ENCODE measurements at places on chromosomes 2 and 18.

DNA sequence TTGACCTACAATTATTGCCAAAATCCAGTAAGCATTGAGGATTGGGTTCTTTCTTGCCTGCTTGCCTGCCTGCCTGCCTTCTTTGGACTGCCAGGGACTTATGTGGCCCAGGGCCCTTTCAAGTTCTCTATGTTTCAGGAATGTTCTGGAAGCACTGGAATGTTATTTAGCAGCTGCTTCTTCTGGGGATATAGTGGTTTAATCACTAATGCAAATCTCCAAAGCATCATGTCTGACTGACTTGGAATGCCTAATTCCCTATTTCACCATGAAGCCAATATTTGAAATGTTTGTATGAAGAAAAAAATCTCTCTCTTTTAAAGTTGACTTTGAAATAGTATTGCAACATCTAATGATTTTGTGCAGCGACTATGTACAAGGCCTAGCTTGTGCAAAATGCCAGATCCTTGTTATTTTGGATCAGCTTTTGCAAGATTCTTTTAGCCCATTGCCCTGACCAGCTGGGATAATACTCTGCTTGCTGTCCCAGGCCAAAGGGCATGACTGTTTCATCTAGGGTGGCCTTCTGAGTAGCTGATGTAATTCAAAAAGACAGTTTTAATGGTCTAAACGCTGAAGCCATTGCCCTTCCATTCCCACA, 204.6 kb downstream of the RND3 start:
- DNase-seq: no peak

DNA sequence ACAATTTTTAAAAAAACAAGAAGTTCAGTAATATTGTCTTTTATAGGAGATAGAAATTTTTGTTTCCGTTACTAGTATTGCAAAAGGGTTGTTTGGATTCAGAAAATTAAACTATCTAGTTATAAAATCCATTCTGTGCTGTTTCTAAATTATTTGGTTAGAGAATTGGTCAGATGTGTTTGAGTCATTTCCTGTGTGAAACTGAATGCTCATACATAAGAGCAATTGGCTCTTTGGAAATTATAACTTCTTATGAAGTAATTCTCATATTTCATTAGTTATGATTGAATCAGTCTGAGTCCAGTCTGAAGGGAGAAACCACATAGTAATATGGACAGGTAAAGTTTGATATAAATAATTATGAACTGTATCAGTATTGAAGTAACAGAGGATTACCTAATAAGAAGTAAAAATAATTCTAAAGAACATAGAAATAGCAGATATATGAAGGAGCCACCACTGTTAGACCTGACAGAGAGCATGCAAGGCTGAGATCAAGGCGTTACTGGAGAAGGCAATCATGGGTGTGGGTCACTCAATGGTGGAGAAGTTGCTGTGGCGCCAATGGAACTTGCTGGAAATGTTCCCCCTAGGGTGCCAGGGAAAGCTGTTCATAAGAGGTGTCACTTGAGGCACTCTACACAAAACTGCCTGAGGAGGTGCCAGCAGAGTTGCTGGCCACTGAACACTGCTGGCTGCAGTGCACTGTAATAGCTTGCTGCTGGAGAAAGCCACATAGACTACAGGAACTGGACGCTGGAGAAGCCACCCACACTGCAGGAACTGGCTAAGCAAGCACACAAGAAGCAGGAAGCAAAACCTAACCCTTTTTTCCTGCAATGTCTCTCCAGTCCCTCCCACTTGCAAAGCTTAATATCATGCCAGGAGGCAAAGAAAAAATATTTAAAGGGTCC, 18.0 kb upstream of the FAP start:
- no peak for DNase-seq

DNA sequence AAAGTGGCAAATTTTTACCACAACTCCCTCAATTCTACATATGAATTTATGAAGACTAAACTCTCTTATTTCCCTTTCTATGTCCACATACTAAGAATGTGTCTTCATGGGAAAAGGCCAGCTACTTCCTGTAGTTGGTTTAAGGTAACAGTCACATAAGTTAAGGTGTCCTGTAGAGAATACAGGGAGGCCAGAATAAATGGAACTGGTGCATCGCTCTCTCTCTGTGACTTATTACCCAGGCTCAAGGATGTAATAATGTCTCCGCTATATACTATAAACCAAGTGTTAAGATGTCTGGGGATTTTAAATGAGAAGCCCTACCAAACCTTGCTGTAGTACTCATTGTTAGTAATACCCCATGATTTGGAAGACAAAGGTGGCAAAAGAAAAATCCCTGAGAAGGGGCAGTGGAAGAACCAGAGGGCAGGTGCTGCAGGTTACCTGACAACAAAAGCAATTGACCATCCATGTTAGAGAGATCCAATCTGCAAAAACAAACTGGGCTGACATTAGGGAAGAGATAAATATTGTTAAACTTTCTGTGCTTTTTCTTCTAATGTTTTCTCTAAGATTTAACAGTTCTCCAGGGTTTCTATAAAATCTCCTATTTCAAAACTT, 372.8 kb downstream of the TMX3 start:
- no peak for DNase-seq

DNA sequence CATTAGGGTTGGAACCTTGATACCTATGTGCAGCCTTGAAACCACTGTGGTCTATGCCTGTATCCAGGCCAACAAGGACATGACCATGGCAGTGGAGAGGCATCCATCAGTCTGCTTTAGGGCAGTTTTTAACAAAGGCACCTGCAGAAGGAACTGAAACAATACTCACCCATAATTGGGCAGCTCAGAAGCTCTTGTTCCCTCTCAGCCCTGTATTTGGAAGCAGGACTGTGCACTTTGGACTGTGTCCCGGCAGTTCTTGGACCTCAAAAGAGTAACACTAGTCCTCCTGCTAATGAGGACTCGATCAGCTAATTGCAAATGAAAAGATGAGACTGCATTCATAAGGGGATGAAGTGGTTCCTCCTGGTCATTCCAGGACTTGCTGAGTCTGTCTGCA, 500.2 kb upstream of the TNP1 start:
- no peak for DNase-seq

DNA sequence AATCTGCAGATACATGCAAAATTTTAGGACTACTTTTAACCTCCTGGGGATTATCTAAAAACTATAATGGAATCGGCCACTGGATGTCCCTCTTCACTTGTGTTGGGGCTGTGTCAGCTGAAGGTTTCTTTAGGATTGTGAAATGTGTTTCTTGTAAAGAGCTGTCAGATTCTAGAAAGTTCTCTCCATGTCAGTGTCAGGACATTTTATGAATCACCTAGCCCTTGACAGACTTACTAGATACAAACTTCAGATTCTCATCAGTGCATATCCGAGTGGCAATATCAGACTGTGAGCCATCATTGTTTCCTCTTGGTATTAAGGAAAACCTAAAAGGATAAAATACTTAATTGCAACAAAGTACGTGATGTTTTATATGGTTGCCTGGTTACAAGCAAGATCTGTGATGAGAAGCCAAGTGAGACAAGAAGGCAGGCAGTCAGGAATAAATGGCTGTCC, 107.3 kb downstream of the CPS1 start:
- no peak for DNase-seq

DNA sequence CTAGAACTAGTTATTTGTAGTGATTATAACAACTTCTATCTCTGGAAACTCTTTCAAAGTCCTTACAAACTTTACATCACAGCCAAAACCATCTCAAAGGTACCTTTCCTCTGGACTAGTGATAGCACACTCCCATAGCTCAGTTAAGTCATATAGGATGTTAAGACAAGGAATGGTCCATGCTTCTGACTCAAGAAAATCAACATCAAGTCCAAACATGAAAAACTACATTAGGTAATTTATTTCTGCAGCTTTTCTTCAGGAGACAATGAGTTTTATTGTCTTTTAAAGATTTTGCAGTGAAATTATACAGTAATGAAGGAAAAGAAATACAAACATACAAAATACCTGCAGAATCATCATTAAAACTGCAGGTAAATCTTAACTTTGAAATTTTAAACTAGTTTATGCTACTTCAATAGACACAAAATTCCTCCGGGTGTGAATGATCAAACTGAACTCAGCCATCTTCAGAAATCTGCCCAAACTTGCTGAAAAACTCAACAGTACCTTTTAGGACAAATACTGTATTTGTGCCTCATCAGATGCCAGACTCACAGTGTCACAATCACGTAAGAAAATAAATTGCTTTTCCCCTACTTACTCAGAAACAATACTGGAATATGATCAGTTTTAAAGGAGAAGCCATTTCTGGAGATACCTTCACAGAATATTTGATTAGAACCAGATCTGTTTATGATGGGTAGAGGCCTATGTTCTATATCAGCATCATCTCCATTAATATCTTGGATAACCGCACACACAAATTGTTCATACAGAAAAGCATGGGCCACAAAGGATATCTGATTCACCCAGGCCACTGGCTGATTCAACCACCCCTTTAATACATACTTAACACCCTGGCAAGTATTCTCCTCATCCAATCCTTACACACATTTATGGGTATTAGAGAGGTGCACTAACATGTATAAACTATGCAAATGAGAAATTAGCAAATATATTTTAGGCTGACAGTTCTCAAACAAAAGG, 2.6 kb downstream of the TMEM131 start:
- DNase-seq: no peak

- no peak for DNase-seq
Measured at GRCh38 chr18:37484983-37485834, 80.4 kb downstream of the CELF4 start.

GRCh38 chr2:219028996-219029828, 12.1 kb downstream of the CFAP65 start:
- no peak for DNase-seq

DNA sequence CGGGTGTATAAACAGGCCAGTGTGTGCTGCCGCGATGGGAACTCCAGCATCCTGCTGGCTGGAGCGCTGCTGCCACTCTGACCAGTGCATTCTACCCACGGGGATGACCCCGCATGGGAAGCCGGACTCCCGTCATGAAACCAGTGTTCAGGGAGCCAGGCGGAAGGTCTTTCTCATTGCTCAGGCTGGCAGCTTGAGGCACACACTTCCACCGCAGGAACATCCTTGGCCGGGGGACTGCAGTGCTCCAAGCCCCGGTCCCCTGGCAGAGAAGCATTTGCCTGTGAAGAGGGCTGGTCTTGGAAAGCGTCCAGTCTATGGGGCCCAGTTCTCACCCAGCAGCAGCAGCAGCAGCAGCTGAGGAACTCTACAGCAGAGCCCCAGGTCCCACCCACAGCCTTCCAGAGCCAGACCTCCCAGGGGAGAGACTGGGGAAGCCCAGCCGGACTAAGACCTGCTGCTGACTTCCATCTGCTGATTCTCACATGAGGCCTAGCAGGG, 235.9 kb downstream of the KLHL29 start:
- DNase-seq: no peak

DNA sequence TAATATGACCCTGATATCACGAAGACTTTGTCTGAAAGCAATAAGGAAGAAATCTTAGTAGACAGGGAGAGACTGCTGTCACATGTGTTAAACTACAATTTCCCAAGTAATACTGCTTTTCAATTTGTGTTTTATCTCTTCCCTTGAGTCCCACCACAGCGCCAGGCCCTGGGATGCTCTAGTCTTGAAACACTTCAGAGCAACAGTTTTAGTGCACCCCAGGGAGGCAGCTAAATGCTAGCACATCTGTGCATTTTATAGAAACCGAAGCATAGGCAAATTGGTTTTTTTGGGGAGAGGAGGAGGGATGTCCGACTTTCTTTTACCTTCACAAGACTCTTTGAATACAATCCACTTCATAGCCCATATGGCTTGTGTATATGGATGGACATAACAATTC, 550.0 kb upstream of the SYT4 start:
- DNase-seq: no peak

- DNase-seq: peak; percentile 47
Measured at GRCh38 chr18:79965119-79965902, 868 bp downstream of the HSBP1L1 start.

GRCh38 chr18:37658894-37659293, 93.3 kb upstream of the CELF4 start:
- DNase-seq: no peak

DNA sequence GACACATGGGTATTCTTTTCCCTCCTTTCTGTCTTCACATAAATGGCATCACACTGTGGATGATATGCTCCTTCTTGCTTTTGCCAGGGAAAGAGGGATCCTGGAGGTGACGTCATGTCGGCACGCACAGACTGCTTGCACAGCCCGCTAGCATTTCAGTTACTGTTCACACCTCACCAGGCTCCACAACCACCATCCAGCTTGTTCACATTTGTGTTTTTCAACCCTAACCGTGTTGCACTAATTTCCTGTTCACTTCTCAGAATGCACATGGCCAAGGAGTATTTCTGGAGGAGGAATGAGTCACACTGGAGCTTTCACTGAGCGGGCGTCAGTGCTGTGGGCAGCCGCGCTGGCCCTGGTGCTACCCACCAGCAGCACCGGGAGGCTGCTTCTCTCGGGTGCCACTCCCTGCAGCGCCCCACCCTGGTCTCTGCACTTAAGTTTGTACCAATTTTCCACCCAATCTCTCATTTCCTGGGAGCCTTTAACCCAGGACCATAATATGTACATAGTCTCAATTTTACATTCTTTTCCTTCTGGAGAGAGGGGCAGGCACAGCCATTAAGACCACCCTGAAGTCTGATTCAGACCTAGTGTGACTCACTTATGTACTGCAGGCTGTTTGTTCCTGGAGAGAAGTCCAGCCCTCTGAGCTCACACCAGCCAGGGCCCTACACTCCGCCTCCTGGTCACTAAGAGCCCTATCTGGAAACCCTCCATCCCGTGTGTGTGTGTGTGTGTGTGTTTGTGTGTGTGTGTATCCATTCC, 65.1 kb downstream of the MBP start:
- DNase-seq: peak; percentile 60

DNA sequence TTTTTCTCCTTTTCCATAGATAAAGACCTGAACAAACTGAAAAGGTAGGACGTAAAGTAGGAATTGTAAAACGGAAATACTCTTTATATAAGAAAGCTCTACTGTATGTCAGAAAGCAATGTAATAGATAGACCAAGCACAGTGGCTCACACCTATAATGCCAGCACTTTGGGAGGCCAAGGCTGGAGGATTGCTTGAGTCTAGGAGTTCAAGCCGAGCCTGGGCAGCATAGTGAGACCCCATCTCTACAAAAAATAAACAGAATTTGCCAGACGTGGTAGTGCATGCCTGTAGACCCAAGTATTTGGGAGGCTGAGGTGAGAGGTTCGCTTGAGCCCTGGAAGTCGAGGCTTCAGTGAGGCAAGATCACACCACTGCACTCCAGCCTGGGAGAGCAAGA, 7.6 kb downstream of the ZNF397 start:
- DNase-seq: no peak

GRCh38 chr2:240512666-240513535, 44.9 kb downstream of the ANKMY1 start:
- no peak for DNase-seq
